ENCODE measurements at places on chromosomes 5 and 9.

DNA sequence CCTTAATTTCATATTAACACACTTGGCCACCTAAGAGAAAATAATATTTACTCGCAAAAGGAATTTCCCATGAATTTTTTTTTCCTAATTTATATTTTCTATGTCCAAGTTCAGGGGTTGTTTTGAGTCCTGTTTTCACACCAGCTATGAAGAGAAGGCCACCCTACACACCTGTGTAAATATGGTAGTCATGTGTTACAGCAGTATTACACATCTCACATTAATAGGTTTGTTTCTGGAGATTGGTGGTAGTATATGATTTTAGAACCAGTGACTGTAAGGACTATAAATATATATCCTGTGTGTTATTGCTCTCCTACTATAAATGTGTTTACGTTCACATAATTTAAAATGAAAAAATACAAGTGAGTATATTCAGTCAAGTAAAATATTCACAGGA is 147.5 kb downstream of the PAM start:
- DNase-seq, result no peak

DNA sequence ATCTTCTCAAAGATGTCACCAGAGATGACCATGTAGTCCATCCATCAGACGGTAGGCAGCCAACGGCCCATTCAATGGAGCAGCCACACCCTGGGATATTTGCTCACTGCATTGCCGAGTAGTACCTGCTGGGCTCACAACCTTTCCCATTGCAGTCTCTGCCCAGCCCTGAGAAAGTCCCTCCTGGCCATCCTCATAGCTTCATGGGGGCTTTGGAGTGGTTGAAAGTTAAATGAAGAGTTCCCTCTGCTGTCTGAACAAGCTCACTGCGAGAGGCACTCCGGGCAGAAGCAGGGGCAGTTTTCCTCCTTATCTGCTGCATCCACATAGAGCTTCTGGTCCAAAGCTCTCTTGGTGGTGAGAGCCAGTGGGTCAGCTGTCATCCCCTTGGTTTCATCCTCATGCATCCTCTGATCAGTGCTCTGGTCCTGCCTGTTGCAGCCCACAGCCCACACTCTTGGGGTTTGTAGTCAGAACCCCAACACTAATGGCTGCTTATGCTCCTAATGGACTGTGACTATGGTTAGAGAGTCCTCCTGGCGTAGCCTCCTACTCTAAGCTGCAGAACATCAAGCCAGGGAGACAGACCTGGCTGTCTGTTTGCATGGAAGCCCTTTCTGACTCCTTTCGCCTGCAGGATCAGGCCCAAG is 23.3 kb downstream of the TNFSF8 start:
- DNase-seq, result no peak

GRCh38 chr9:88178641-88179040 is 40.4 kb upstream of the SPATA31C2 start:
- no peak for DNase-seq

GRCh38 chr5:99005506-99005905 is 76.7 kb upstream of the CHD1 start:
- DNase-seq, result no peak

GRCh38 chr5:151040211-151040747 is 19.9 kb downstream of the GPX3 start:
- DNase-seq, result no peak

DNA sequence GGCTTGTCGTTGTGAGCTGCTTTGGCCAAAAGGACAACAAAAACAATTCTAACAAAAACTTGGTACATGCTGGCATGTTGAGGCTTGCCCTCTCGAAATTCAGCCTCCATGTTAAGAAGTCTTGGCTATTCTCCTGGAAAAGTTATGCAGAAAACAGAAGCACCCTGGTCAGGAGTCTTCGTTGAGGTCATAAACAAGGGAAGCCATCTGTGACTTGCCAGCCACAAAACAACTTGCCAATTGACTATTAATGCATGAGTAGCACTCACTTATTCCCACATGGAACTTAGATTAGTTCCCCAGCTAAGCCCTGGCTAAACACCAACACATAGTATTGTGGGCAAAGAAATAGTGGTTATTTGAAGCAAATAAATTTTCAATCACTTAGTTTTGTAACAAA is 521.0 kb upstream of the CHD1 start:
- no peak for DNase-seq

DNA sequence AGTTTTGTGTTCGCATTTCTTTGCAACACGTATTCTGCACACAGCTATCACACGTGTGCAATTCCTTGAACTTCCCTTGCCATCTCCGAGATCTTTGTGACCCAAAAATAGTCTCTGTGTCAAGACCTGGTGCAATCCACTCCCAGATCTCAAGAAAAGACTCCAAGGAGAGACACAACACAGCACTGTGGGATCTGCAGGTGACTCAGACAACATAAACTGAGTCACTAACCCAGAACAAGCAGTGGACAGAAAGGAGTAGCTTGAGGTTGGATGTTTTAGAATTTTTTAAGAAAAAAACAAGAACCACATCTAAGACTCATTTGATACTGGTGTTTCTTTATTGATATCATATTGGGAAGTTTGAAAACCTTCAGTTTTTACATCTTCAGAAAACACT is 396.9 kb downstream of the AGTPBP1 start:
- DNase-seq, result no peak

- DNase-seq, result no peak
Observed at GRCh38 chr5:54667136-54667535, 149.6 kb downstream of the SNX18 start.

DNA sequence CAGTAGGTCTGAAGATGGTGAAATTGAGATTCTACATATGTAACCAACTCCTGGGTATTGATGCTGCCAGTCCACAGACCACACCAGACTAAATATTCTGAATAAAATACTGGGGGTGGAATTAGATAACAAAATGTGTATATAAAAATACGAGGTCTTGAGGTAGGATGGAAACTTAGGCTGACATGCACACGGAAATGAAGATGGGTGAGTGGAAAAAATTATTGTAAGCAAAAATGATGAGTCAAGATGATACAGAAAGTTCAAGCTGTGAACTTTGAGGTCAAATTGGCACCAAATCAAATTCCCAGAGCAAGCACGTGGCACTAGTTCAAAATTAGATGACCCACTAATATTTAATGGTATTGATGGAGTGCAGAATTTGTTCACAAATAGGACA is 713.4 kb upstream of the ACO1 start:
- no peak for DNase-seq

DNA sequence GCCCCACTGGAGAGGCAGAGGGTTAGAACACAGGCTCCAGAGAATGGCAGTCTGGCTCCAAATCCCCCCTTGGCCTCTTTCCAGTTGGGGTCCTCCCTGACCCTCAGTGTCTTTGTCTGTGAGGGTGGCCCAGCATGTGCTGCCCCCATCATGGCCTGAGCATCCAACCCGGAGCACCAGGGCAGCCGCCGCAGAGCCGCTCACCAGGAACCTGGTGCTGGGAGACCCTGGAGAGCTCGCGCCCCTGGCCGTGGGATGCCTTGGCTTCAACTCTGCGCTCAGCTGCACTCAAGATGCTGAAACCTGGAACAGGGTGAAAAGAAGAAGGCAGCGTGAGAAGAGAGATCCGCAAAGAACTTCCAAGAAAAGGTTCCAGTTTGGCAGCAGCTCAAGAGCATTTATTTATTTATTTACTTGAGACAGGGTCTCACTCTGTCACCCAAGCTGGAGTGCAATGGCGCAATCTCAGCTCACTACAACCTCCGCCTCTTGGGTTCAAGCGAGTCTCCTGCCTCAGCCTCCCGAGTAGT is 3.8 kb downstream of the CCDC187 start:
- no peak for DNase-seq

GRCh38 chr9:69425136-69425801 is 100.3 kb downstream of the ENTREP1 start:
- peak; percentile 75 for DNase-seq

DNA sequence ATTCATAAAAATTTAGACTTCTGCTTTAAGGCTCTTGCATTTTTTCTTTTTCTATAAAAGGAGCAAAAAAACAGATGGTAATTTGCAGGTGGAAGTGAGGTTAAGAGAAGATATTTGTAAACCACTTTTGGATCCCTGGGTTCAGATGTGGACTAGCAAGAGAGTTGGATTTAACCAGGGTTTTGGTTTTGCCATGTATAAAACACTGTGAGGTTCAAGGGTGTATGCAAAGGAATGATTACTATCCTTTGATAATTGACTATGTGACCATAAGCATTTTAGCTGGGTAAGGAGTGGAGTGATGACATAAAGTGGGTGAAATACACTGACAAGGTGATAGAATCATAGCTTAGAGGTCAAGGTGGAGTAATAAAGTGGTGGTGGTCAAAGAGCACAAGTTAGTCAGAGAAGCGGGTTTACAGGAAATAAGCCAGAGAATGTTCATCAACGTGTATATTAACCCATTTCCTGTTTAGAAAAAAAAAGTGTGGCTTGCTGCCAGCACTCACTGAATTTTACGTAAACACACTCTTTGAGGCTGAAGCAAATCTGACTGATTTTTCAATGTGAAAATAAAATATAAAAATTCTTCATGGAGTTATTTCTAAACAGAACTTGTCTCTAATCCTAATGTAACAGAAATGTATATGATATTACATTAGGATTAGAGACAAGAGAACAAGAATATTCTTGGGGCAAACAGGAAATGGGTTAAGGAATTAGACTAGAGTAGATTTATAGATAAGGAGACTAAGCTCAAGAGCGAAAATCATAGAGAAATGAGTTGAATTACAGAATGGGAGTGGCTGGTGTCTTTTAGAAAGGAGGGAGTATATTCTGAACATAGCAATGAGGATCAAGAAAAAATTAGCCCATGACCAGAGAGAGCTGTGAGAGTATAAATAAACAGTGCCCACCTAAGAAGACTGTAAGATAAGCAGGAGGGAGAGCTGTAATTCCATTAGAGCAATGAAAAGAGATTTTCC is 74.5 kb downstream of the CDKN2A start:
- no peak for DNase-seq

- DNase-seq, result no peak
Observed at GRCh38 chr5:131296213-131296672, 32.4 kb downstream of the CDC42SE2 start.

DNA sequence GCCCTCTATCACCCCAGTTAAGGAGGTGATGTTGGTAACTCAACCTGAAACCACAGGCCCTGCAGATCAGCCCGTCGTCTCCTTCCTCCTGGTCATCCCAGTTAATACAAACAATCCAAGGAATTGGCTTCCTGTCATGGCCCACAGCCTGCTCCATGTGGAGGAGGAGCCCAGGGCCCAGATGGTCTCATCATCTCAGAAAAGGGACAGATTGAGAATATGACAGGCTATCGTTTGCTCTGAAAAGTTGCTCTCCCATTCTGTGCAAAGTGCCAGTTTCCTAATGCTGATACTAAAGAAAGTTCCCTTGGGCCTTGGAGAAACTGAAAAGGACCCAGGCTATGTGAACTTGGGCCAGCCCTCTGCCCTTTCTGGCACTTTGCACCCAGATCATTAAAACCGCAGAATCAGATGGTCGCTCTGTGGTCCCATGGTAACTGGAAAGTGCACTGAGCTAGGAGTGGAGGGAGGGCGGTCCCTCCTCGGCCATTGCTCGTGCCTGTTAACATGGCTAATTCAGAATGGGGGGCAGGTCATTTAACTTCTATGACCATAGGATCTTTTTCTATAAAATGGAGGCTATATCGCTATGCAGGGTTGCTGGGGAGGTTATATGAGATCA is 675 bp upstream of the SPAAR start:
- no peak for DNase-seq

DNA sequence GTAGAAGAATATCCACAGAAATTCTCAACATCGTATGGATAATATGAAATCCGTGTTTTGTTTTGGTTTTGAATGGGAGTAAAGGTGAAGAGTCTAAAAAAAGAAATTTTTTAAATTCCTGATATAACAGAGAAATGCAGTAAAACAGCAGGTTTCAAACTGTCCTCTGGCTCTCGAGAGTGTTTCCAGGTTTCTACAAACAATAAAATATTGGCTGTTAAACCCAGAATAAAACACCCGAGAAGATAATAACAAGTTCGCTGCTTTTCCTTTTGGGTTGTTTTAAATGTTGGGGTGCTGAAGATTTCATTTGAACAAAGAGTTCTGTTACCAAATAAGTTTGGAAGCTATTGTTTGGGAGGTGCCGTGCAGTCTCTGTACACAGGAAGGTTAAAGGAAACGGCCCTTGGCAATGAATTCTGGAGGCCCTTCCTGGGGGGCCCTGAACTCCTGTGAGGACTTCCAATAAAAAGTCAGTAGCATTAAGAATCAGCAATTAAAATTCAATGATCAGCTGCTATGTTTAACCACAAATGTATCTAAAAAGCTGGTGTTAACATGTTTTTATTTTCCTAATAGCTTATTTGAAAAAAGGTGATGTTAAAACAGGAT is 215.8 kb downstream of the TSSK1B start:
- DNase-seq, result no peak

DNA sequence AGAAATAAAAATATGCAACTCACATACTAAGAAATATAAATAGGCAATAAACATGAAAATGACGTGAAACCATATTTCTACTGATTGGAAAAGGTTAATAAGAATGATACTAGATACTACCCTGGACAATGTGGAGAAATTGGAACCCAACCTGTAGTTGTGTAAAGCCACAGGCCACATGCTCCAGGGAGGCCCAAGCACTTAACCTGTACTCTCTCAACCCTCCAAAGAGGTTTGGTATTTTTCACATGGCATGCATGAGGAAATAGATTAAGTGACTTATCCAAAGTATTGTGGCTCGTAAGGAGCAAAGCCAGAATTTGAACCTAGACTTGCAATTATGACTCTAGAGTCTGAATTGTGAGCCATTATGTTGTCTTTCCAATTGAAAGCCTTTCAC is 13.4 kb downstream of the LIFR start:
- no peak for DNase-seq

GRCh38 chr5:31888564-31888963 is 249.6 kb downstream of the PDZD2 start:
- peak; percentile 46 for DNase-seq

All from pons (tissue), 1 donor.